ENCODE measurements at places on chromosomes 5 and 9.

- DNase-seq, result no peak
Observed at GRCh38 chr5:98065261-98065909, 708.1 kb upstream of the RGMB start.

DNA sequence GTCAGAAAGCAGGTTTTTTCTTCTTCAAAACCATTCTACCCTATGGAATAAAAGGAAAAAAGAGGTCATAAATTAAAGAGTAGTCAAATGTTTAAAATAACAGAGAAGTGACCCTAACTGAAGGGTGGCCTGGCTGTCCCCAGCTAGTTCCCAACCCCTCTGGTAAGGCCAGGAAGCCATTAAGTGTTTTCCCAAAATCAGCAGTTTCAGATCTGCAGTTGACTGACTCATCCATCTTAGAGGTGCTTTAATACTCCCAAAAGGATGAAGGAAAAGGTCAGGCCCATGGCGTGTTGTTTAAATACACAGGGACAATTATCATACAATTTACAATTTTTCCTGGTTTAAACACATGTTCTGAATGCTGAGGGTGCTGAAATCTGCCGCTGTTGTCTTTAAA, 47.9 kb upstream of the TBC1D9B start:
- no peak for DNase-seq

- no peak for DNase-seq
Observed at GRCh38 chr5:143176048-143176447, 227.4 kb downstream of the NR3C1 start.

GRCh38 chr5:133402775-133403174, 209.6 kb downstream of the FSTL4 start:
- DNase-seq, result no peak

DNA sequence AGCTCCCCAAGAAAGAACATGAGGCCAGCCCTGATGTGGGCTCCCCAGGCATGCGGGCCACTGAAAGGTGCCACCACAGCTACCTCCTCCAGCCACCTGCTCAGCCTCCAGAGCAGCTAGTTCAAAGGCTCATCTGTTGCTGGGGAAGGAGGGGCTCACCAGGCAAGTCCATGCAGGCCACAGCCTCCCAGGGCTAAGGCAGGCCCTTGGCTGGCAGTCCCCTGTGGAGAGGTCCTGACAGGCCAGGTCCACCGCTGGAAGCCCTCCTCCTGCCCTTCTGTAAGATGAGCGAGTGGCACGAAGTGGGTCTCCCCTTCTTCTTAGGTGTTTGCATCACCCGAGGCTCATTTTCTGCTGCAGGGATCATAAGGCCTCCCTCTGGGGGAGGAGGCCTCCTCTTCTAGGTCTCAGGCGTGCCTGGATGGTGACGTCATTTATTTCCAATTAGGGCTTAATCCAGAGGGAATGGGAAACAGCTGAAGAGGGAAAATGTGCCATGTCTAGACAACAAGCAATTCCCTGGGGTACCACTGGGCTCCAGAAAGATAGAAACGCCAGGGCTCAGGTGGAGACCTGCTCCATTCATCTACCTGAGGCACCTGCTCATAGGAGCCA, 91.6 kb downstream of the CFAP90 start:
- peak; percentile 17 for DNase-seq

DNA sequence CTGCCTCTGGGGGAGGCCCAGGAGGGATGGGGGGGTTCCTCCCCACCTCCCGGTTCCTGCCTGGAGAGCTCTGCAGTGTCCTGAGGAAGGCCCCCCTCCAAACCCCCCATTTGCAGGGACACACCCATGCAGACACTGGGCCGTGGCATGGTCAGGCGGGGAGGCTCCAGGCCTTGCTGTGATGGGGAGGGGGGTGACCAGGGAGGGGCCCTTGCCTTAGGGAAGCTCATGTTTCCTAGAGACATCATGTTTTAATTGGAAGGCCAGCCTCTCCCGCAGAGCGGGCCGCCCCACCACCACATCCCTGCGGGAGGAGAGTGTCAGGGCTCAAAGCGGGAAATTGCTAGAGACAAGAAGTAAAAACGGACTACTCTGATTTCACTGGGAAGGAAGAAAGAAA, 12.0 kb downstream of the PRRX2 start:
- peak; percentile 70 for DNase-seq
